CD4-positive, alpha-beta T cell treated with Interleukin-12 subunit alpha and Interleukin-12 subunit beta, for 1 hour (primary cell): ENCODE measurements at places on chromosomes 11 and 22.

DNA sequence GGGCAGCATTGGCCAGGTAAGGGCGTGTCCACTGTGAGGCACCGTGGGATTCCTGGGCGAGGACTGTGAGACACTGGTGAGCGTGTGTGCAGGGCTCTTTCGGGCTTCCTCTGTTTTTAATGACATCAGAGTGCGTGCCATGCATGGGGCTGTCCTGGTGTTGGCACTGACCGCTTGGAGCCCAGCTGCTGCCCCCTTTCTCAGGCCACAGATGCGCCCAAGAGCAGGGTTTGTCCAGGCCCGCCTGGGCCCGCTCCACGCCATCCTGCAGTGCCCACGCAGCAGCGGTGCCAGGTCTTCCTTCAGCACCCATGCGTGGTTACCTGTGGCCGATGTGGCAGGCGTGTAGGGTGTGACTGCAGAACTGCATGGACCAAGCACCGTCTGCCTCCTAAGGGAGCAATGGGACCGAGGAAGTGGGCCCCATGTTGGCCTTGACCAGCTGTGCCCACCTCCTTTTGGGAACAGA is 72.3 kb upstream of the SEPTIN5 start:
- DNase-seq, result no peak

- DNase-seq, result no peak
These were observed 33.7 kb downstream of the RNF121 start for GRCh38 chr11:71962428-71963038.

GRCh38 chr11:32526760-32527159 is 56.9 kb upstream of the EIF3M start:
- DNase-seq, result no peak

- peak; percentile 9 for DNase-seq
These were observed 546 bp downstream of the GNB1L start for GRCh38 chr22:19853879-19854777.

DNA sequence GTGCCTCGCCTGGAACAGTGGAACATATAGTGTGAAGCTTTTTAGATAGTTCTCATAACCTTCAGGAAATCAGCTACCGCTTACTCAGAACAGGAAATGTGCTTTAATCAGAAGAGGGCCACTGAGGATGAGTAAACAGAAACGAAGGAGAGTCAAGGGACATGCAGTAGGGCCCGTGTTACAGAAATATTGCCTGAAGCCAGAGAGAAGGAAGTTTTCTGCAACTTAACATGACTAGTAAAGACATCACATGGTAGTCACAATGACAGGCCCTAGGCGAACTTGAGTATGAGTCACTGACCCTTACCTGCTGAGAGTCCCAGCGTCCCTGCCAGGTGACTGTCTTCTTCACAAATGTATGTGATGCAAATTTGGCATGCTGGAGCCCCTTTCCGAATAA is 39.4 kb downstream of the CARD18 start:
- DNase-seq, result peak; percentile 42

- no peak for DNase-seq
These were observed 298.7 kb upstream of the ZC3H12C start for GRCh38 chr11:109794501-109794900.

GRCh38 chr11:58641803-58642581 is 19.5 kb downstream of the CNTF start:
- no peak for DNase-seq
